ENCODE measurements at places on chromosomes 4 and X. TPM values are rescaled to one million over a fixed set of nuclear protein-coding genes. Genes with fewer than 3 reads are reported as not detected.

- H3K4me1 ChIP-seq: peaks cover 53% of the 10 kb centered on the region
- H3K27me3 ChIP-seq: no peaks in the 10 kb centered on the region
- H3K27ac ChIP-seq: peak overlapping the region; percentile 35
- H3K36me3 ChIP-seq: no peaks in the 10 kb centered on the region
Observed at GRCh38 chrX:20514358-20514757, 247.6 kb upstream of the RPS6KA3 start.

GRCh38 chrX:149036086-149036485 lies 469.0 kb downstream of the IDS start:
- no peaks in the 10 kb centered on the region for H3K36me3 ChIP-seq
- no peak for DNase-seq
- no peaks in the 10 kb centered on the region for H3K27me3 ChIP-seq
- H3K27ac ChIP-seq: no peak overlapping the region
- no peaks in the 10 kb centered on the region for H3K4me1 ChIP-seq
- no peak overlapping the region for H3K4me3 ChIP-seq

- H3K27ac ChIP-seq: peak overlapping the region; percentile 14
- peaks cover 15% of the 10 kb centered on the region for H3K4me1 ChIP-seq
- peaks cover 10% of the 10 kb centered on the region for H3K27me3 ChIP-seq
- H3K36me3 ChIP-seq: no peaks in the 10 kb centered on the region
- H3K4me3 ChIP-seq: no peak overlapping the region
Observed at GRCh38 chr4:10664408-10664807, 20.2 kb downstream of the CLNK start.

The PIR gene
- 92.1 TPM for total RNA-seq

Measured in endothelial cell of umbilical vein (primary cell).